Fibroblast of pulmonary artery (primary cell): ENCODE measurements at places on chromosomes 11 and 22.

DNA sequence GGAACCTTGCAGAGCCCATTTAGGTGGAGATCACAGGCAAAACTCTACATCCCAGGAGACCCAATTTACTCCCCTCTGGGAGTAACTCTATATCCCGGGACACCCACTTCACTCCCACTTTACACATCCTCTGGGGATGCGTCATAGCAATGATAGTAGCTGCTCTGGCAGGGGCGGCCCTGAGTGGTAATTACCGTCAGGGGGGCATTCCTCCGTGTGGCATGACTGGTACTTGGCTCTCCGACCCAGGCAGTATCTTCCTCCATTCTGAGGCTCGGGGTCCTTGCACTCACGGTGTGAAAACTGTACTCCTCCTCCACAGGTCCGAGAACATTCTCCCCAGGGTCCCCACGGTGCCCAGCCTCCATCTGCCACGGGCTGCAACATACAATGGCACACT, 17.2 kb downstream of the ADAMTS8 start:
- no peak for DNase-seq

DNA sequence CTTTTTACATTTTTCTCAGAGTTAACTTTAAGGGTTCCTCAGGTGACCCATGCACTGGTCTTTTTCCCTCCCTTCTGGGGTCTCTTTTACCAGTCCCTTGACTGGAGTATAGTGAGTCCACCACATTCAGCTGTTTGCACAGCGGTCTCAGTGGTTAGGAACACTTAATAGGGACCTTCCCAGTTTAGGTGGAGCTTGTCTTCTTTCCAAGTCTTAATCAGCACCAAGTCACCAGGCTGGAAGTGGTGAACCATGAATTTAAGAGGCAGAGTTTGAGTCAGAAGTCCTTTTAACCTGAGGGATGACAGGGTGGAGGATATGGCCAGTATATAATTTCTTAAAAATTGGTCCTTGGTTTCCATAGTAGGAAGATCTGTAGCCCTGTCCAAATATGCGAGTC, 349.7 kb upstream of the MPPED2 start:
- no peak for DNase-seq

- DNase-seq = no peak
Observed at GRCh38 chr11:44467413-44467812, 98.0 kb upstream of the CD82 start.

GRCh38 chr22:40799008-40799407, 20.1 kb downstream of the SLC25A17 start:
- DNase-seq = no peak

DNA sequence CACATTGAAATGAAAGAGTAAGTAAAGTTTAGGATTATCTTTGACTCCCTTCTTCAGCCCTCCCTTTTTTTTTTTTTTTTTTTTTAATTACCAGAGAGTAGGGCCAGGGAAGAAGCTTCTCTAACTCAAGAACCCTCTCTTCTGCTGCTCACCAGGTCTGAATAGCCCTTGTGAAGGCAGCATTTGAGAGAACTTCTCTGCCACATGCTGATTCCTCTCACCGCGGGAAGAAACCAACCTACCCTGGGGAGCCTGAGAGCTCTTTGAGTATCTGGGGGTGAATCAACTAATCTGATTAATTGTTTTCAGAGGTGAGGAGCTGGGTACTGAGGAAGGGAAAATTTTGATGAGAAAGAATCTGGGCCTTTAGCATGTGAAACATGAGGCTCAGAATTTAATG, 434.5 kb upstream of the CCDC90B start:
- no peak for DNase-seq

- no peak for DNase-seq
Observed at GRCh38 chr22:43088627-43088983, 586 bp downstream of the TTLL1 start.

DNA sequence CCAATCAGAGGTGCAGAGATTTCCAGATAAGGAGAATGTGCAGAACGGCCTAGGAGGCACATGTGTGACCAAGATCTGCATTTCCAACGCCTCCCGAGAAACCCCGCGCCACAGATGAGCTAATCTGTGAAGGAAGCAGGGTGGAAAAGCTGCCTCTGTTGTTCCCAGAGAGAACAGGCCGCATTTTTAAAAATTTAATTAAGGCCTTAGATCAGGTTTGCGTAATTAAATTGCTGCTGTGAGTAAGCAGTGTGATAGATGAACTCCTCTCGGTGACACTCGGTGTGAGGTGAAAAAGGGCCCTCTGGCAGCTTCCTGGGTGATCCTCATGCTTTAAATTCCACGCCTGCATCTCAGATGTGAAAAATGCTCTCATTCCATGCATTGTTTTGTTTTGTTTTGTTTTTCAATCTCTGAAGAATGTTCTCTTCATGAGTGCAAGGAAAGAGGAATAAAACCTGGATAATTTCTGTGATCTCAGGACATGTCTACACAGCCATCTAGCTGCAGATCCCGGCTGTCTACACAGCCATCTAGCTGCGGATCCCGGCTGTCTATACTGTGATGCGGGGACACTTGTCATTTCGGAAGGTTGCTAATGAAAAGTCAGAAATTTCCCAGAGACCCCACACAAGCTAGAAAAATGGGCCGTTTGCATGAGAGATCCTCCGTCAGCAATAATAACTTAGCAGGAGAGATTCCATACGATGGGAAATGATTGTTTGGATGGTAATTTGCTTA, 1398.9 kb downstream of the BRD1 start:
- no peak for DNase-seq

- DNase-seq = no peak
Observed at GRCh38 chr11:100889758-100890157, 202.7 kb downstream of the ARHGAP42 start.

DNA sequence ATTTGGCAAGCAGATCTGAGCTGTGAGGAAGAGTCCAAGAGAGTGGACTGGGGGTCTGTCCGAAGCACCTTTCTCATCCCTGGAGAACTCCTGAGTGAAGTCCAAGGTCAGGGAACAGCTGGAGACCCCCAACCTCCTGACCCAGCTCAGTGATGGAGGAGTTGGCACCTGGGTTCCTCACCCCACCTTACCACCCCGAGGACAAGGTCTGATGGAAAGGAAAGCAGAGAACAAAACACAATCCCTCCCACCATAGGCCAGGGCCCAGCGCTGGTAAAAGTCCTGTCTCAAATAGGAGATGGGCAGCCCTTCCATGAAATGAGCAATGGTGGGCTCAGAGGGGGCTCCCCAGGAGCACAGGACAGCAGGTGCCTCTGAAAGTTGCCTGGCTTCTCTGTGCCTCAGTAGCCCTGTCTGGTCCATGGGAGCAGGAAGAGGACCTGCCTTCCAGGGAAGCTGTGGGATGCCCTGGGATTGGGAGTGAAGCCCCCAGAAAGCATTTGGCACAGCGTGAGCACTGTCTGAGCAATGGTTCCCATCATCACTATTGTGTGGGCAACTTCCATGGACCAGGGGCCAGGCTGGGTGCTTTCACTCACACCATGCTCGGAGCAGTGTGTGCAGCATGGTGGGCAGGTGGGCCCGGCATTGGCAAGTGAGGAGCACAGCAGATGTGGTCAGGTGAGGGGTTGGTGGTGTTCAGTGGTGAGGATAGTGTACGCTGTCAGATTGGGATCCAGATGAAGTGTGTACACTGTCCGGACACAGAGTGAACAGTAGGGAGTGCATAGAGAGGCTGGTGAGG, 7.5 kb downstream of the TRIM29 start:
- no peak for DNase-seq

- no peak for DNase-seq
Observed at GRCh38 chr11:69501891-69502860, 20.7 kb downstream of the LINC01488 start.

DNA sequence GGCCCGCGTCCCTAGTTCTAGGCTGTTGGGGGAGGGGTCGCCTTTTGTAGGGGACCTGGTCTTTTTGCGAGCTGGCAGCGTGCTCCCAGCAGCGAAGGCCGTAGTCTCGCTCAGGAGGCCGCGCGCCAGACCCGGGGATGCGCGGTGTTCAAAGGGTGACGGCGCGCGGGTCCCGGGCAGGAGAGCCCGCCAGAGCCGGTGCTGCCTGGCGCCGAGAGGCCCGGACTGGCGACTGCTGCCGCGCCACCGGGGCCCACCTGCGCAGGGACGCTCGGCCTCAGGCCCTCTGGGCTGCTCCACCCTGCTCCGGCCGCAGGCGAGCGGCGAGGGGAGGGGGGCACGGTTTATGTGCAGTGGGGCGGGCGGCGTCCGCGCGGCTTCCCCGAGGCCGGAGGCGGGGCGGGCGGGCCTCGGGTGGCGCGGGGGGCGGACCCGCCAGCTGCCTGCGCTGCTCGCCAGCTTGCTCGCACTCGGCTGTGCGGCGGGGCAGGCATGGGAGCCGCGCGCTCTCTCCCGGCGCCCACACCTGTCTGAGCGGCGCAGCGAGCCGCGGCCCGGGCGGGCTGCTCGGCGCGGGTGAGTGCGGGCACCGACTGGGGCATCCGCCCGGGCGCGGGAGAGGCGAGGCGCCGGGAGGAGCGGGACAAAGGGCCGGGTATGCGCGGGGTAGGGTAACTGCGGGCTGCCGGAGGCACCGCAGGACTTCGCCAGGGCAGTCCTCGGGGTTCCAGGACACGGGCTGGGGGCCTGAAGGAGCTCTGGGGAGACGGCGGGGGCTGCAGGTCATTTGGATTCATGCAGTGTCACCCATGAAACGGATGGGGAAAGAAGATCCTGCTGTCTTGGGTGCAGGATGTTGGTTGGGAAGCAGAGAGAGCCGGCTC, at the start of gene PRSS23:
Gene PRSS23 (plus strand): TSS at position 467 of the 884 bp plus-strand sequence. CDS start 7,102 bp downstream, outside the sequence.
- DNase-seq = peak; percentile 68

- DNase-seq = peak; percentile 4
Observed at GRCh38 chr11:80815752-80816453, 1375.1 kb upstream of the TENM4 start.

GRCh38 chr22:32512267-32512982, 37.8 kb downstream of the FBXO7 start:
- no peak for DNase-seq

DNA sequence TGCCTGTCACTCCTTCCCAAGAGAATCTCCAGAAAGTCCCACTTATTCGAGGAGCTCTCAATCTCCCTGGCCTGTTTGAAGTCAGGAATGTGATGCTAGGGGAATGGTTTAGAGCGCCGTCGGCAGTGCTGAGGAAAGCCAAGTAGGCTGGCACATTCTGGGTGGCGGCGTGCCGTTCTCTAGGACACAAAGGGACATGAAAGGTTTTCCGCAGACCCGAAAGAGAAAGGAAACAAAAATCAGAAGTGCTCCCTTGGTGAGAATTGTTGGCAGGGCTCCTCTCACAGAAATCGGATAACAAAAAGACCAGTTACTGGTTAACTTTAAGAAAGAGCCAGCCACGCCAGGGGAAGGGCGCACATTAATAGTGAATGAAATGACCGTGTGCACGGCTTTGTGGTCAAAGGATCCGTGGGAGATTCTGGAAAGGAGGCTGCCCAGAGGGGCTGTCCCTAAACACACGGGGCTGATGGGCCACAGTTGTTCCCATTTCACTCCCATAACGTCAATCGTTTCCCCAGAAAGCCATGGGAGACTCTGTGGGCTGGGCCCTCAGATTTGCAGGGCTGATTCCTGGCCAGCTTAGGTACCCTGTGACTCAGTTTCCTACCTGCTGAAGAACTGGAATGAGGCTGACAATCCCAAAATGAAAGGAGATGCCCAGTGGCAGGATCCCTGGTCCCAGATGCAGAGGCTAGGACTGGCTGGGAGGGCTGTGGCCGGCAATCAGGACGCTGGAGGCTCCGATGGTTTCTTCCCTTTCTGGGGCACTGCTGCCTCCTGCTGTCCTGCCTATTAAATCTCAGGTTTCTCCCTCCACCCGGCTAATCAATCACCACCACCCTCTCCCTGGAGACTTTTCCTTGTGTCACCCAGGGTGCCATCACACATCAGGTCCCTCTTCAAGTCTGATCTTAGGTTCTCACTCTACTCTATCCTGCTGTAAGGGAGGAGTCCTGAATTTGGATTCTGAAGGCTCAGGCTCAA, 82.3 kb downstream of the RCN1 start:
- DNase-seq = peak; percentile 79

DNA sequence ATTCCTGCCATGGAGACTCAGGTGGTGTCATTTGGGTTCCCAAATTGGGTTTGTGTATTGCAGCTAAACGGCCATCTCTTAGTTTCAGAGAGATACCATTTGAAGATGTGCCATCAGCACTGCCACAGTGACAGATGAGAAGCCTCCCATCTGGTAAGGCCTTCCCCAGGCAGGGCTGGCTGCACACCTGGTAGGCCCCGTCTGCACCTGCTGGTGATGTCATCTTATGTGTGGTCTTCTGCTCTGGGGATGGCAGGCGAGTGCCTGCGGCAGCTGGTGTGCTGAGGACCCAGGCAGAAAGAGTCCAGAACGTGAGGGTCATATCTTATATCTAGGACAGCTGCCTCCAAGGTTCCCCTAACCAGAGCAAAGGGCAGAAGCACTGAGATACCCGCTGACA, 100.6 kb downstream of the CSNK2A3 start:
- DNase-seq = no peak

- DNase-seq = no peak
Observed at GRCh38 chr11:64755681-64756361, 4.0 kb downstream of the PYGM start.

DNA sequence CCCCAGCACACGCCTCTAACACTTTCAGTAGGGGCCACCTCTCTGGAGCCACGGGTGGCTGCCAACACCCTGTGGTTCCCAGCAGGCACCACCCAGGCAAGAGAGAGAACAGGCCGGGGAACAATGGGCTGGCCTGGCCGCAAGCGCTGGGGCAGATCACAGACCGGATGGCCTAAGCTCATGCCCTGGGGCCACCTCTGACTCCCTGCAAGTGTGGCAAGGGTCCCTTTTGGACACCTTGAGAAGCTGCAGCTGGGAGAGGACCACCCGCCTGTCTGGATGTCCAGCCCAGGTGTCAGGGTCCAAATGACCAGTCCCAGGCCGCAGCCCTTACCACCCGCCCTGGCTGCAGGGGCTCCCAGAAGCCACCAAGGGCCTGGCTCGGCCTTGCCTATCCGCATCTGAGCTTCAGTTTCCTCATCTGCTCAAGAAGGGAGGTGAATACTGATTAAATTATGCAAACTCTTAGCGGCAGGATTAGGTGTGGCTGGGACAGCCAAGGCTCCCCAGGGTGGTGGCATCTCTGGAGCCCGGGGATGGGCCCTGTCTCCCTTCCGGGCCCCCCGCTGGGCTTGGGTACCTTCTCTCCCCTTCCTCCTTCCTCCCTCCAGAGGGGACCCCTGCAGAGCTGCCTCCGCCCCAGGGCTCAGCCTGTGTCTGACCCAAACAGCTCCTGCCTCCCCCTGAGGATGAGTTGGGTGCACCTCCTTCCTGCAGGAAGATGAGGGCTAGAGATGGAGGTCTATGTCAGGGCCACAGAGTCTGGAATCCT, 785 bp upstream of the SUSD2 start:
- no peak for DNase-seq

DNA sequence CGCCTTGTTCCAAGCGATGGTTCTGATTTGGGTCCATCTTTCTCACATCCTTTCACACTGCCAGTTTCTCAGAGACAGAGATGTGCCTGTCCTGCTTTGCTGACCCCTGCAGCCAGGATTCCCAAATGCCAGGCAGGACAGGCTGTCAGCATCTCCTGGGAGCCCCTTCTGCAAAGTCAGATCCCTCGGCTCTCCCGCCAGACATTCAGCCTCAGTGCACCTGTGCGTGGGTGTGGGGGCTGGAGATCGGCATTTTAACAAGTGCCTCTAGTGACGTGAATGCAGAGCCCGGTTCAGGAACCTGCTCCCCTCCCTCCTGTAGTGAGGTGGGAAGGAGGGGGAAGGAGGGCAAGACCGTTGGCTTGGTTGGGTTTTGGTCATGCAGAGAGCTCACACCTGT, 108.9 kb upstream of the FGF3 start:
- no peak for DNase-seq
